ENCODE measurements at places on chromosomes 4 and X.
A peak's percentile ranks its signal among the peaks of the same experiment; 100 is the strongest.

- no peak for DNase-seq
These were observed 58.7 kb upstream of the DHX15 start for GRCh38 chr4:24642981-24643547.

DNA sequence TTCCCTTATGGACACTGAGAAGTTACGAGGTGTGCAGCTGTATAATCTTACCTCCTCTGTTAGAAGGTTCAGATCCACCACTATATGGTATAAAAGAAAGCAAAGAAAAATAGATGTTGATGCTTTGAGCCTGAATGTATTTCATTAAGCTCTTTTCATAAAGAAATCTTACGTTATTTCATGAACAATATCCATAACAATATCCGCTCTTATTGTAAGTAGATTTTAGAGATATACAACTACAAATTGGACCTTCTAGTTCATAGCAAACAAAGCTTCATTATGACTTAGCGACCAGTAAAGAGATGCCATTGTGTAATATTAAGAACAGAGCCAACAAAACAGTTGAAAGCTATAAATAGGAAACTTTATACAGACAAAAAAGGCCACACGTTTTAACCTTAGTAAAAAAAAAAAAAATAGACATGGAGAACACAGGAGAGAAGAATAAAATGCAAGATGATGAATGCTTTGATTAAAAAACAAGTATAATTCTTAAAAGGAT lies 203.6 kb downstream of the PDGFC start:
- no peak for DNase-seq

GRCh38 chr4:61182915-61183314 lies 17.2 kb upstream of the ADGRL3 start:
- no peak for DNase-seq

- no peak for DNase-seq
These were observed 21.1 kb downstream of the FHIP1A start for GRCh38 chr4:151429957-151430570.

DNA sequence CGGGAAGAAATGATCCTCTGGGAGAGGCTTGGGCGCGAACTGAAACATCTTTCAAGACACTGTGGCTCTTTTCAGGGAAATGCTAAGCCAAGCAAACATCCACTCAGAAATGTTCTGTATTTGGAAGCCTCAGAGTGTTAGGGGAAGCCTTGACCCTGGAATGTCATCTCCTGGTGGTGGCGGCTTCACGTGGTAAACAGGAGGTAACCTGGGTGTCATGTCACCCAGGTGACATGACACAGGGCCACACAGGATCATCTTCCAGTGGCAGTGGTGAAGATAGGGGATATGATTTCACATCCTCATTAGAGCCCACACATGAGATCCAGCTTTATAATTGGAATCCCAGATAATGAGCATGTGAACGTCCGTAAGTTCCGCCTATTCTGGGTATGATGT lies 140.0 kb downstream of the TBL1X start:
- DNase-seq: no peak

DNA sequence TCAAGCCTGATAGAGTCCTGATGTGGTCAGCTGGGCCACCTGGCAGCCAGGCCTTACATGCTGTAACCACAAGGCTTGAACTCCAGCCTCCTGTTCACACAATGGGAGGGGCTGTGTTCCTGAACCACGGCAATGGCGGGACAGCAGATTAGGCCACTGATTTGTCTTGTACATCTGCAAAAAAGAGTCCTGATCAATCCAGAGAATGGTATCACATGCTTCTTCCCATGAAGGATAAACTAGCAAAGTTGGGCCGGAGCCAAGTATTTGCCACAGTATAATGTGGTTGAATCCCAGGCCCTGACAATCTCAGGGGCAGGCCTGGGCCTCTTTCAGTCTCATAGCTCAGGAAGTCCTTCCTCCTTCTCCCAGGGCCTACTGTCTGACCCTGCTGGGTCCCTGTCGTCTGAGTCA lies 2182.5 kb upstream of the AGA start:
- no peak for DNase-seq

- DNase-seq: no peak
These were observed 558.0 kb upstream of the TECRL start for GRCh38 chr4:64967286-64967685.

DNA sequence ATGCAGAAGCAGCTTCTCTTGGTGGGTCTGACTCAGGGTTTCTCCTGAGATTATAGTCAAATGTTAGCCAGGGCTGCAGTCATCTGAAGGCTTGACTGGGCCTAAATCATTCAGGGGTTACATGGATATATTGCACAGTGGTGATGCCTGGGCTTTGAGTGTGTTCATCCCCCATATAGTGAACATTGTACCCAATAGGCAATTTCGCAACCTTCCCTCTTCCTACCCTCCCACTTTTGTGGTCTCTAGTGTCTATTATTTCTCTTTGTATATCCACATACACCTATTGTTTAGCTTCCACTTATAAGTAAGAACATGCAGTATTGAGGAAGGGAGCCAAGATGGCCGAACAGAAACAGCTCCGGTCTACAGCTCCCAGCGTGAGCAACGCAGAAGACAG lies 90.3 kb upstream of the CAMK2D start:
- no peak for DNase-seq

GRCh38 chr4:152586668-152587067 lies 50.8 kb upstream of the FBXW7 start:
- DNase-seq: no peak

DNA sequence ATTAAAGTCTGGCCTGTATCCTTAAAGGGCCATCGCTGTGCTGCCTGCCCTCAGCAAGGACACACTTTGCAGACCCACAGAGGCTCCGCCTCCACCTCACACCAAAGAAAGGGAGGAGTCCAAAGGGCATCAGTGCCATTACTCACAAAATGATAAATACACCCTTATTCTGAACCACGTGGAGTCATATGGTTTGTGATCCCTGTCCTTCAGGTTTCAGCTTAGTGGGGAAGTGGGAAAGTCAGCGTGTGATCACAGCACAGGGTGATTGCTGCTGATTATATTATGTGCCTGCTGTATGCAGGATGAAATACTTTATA lies 35.9 kb upstream of the MSANTD1 start:
- DNase-seq: no peak

GRCh38 chr4:187826725-187827124 lies 168.8 kb upstream of the ZFP42 start:
- DNase-seq: no peak

DNA sequence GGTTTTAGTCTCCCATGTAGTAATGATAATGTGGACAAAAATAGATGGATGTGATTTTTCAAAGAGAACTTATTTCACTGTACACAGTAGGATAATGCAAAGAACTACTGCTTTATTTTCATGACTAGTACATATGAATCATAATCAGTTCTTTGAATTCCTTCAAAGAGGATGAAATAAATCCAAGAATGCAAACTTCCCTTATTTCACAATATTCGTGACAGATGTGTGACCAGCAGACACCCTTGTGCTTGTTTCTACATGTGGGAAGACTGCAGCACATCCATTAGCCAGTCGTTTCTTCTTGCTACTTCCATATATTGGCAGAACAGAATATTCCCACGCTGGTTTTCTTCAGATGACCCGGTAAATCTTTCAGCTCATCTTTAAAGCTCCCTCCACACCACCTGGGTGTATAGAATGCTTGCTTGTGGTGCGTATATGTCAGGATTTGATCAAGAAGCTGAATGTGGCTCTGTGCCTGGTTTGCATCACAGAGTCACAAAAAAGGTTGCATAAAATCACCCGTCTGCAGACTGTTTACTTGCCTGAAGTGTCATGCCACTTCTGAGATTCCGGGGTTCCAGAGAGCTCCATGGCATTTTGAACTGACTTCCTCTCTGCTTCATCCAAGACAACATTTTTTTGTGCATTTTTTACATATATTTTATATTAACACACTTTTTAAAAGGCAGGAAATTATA lies 47.7 kb upstream of the FAT4 start:
- no peak for DNase-seq

- peak; percentile 51 for DNase-seq
These were observed 645 bp downstream of the APLN start for GRCh38 chrX:129653971-129654651.

DNA sequence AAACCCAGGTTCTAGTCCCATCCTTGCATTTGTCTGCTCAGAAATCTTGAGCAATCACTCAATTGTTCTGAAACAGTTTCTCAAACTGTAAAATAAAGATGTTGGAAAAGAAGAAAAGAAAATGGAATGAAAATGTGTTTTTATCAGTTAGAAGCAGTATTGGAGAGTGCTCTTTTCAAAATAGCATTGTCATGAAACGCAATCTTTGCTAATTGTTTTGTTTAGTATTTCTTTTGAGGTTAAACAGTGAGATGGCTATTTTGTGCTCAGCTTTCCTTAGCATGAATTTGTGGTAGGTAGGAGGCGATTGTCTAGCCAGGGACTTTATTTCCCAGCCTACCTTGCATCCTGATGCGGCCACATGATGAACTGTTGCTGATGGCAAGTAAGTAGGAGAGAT lies 10.6 kb upstream of the HPF1 start:
- DNase-seq: no peak

DNA sequence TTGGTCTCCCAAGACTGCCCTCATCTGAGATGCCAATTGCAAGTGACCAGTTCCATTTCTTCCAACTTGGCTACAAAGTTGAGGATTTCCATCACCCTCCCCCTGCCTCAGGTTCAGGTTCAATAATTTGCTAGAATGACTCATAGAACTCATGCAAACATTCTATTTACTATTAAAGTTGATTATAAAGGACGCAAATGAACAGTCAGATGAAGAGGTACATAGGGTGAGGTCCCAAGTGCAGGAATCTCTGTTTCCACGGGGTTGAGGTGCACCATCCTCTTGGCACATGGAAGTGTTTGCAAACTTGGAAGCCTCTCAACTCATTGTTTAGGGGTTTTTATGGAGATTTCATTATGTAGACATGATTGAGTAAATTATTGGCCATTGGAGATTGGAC lies 41.0 kb downstream of the FGFBP1 start:
- no peak for DNase-seq

GRCh38 chr4:53427366-53427765 lies 49.9 kb downstream of the FIP1L1 start:
- no peak for DNase-seq

DNA sequence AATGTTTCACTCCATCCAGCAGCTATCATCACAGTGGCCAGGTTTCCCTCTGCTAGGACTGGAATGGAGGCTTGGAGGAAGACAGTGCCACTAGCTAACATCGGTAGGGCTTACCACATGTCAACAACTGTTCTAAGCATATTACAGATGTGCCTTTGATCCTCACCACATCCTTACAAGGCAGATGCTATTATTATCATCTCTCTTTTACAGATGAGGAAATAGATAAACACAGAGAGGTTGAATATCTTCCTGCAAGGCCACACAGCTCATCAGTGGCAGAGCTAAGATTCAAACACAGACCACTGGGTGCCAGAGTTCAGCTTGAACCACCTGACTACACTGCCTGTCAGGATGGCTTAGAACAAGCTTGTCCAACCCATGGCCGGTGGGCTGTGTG lies 47.4 kb downstream of the MAMLD1 start:
- no peak for DNase-seq

DNA sequence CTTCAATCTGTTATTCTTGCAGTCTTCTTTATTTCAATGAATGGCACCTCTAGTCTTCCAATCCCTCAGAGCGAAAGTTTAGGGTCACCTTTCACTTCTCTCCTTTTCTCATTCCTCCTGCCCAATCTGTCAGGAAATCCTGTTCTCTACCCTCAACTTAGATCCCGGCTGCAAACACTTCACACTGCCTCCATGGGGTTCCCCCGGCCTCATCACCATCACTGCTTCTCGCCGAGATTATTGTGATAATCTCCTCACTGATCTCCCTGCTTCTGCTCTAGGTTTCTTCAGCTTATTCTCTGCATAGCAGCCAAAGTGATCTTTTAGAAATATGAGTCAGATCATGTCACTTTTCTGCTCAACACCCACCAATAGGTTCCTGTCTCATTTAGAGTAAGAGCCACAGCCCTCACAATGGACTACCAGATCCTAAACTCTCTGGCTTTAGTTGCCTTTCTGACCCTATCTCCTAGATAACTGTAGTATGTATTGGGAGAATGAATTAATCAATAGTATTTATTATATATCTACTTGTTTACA lies 43.6 kb upstream of the TBC1D9 start:
- no peak for DNase-seq

DNA sequence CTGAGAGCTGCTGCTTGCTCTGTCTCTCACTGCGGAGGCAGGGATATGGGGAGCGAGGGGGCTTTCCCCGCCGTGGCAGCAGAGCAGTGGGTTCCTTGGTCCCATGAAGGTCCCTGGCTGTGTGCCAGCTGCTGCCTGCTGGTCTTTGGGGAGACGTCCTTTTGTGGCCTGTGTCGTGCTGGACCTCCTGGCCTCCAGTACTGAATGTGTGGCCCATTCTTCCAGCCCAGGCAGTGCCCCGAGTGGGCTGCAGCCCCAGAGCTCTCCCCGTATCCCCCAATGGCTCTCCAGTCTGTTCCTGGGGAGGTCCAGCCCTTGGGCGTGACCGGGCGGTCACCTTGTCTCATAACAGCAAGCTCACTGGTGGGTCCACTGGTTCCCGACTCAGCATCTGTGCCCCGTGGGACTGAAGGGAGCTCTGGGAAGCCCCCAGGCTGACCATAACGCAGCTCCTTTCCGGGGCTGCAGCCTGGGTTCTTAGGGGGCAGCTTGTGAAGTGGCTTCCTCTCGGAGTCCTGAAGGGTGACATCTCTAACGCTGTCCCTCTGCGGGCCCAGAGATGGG lies 115.6 kb downstream of the SMIM20 start:
- DNase-seq: no peak

- DNase-seq: no peak
These were observed 20.0 kb downstream of the PALLD start for GRCh38 chr4:168516841-168517240.

DNA sequence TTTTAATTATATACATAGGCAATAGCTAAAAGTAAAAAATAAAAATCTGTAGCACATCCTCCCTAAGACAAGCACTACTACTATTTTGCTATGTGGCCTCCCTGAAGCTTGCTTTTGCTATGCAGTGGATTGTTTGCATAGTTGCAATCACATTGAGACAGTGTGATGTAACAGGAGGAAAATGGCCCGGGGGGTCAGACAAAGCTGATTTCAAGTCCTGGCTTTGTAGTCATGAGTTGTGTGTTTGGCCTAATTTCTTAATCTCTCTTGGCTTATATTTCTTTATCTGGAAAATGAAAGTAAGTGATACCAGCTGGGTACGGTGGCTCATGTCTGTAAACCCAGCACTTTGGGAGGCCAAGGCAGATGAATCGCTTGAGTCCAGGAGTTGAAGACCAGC lies 166.6 kb downstream of the LHFPL1 start:
- no peak for DNase-seq

GRCh38 chrX:25433307-25433706 lies 417.5 kb upstream of the ARX start:
- no peak for DNase-seq

DNA sequence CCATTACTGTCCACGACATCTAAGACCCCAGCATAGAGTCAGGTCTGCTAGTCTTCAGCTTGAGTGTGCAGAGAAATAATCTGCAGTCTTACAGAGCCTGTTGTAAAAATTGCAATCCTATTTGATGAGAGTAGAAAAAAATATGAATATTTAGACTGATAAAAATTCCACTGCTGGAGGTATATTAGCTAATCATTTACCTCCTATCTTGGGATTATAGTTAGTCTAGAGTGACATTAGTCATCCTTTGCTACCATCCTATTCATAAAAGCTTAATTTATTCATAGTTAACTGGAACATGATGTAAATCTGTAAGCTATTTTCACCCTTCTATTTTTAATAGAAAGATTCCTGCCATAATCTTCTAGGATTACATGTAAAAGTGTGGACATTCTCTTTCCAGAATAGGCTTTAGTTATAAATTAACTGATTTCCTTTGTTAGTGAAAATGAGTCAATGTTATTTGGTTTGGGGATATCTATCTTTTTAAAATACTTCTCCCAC lies 26.7 kb downstream of the C4orf54 start:
- no peak for DNase-seq

GRCh38 chr4:39106011-39106410 lies 44.0 kb downstream of the KLHL5 start:
- no peak for DNase-seq
